ENCODE measurements at places on chromosomes 13 and 19. TPM values are rescaled to one million over a fixed set of nuclear protein-coding genes. Genes with fewer than 3 reads are reported as not detected.

The FARP1 gene
- total RNA-seq = 83.7 TPM

The C3 gene
- 6.1 TPM for total RNA-seq

The CDK8 gene
- total RNA-seq = 18.1 TPM

DNA sequence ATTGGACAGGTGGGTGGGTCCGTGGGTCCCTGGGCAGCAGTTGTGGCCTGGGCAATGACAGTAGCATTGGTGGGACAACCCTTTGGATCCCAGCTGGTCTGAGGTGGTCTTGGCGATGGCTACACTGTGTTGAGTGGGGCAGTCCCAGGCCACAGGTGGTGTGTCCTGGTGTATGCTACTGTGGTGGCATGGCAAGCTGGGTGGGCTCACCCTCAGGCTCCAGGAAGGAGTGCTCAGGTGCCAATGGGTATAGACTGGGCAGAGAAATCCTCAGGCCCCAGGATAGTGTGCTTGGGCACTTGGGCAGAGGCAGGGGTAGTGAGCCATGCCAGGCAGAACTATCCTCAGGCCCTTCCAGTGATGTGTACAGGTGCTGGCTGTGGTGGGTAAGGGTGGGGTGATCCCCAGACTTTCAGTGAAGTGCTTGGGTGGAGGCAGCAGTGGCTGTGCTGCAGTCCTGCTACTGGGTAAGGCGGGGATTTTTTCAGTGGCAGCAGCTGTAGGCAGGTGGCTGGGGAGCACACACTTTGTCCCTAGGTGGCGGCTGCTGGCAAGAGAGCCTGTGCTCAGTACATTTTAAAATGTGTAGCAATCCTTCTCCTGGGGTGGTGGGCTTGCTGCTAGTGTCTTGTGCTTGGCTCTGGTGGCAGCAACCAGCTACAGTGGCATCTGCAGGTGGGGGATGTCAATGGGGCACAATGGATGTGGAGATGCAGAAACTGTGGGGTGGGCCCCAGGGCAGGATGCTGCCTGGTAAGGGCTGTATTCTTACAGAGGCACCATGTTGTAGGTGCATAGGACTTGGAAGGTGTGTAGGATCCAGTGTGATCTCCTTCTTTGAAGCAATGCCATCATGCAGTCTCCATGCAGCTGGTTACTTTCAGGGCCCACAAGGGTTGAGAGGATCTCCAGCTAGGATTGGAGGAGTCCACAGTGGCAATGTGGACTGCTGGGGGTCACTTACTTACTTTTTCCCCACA is 64.9 kb downstream of the DNAJC3 start:
- no peak for DNase-seq

DNA sequence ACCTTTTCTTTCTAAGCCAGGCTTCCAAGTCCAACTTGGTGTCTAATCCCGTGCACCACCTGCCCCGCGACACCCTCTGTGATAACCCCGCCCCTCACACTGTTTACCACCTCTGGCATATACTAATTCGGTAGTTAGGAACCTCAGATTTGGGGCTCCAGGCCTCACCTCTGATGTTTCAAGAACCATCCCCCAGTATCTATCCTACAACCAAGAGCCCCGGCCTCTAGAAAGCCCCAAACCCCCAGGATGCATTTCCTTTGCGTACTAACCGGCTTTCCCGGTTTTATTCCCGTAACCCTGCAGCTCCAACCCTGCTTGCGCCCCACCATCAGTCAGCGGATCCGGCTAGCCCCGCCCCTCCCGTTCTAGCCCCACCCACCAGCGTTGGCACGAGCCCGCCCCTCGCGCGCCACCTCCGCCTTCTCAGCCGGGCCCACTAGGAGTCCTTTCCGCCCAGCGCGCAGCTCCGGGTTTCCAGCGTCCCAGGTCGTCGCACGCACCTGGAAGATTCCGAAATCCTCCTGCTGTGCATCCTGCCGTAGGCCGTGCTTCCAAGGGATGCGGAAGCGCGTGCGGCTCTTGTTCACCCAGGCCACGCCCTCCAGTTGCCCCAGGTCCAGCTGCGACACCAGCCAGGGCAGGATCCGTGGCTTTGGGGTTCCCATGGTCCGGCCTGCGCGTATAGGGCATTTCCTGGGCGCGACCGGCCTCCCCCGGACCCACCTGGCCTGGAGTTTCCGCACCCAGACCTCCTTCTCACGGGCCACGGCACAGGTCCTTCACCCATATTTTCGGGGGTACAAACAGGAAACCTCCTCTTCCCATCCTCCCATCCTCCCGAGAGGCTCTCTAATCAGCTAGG is 1.3 kb downstream of the IRF3 start:
- no peak for DNase-seq

GRCh38 chr13:48370815-48371214 is 42.1 kb downstream of the LPAR6 start:
- DNase-seq = no peak

GRCh38 chr13:112725346-112726015 is 35.6 kb downstream of the ATP11A start:
- no peak for DNase-seq
